Stimulated activated naive CD4-positive, alpha-beta T cell treated with Interleukin-2 at 50 U/mL for 16 hours (primary cell): ENCODE measurements at places on chromosomes 11 and 22.

DNA sequence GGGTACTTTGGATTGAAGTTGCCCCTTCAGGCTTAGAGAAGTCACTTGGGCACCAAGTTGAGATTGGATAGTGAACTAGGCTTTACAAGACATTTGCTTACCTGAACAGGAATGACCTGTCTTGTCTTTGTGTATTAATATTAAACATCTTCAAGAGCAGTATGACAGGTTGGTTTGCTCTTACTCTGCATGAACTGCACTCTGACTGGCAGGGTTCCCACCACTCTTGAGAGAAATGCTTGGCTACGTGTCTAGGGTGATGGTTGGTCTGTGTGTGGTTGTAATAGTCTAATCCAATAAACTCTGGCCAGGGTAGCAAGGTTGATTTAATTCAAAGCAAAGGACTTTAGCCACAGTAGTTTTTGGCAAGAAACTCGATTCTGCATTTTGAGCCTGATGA is 20.1 kb upstream of the SPTBN2 start:
- DNase-seq: no peak

- DNase-seq: no peak
Observed at GRCh38 chr22:32636884-32637283, 162.3 kb downstream of the FBXO7 start.

DNA sequence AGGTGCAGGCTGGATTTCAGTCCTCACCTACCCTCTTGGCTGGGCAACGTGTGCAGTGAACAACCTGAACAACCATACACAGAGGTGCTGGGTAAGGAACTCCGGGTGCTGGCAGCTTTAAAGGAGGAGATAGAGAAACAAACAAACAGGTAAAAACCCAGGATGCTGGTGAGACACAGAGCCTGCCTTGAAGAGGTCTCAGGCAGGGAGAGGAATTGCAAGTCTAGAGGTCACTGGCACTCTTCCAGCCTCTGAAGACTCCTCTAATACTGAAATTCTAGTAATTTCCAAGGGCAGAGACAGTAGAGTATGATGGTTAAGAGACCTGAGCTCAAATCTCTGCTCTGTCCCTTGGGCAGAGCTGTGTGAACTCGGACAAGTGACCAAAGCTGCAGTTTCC is 192.5 kb downstream of the CEP164 start:
- DNase-seq: no peak

- DNase-seq: no peak
Observed at GRCh38 chr11:47593934-47594855, at the start of gene C1QTNF4. Gene C1QTNF4 (minus strand): TSS chr11:47594411. CDS start chr11:47590810, 3,601 bp downstream.

- no peak for DNase-seq
Observed at GRCh38 chr22:46007848-46008261, 30.9 kb upstream of the WNT7B start.

DNA sequence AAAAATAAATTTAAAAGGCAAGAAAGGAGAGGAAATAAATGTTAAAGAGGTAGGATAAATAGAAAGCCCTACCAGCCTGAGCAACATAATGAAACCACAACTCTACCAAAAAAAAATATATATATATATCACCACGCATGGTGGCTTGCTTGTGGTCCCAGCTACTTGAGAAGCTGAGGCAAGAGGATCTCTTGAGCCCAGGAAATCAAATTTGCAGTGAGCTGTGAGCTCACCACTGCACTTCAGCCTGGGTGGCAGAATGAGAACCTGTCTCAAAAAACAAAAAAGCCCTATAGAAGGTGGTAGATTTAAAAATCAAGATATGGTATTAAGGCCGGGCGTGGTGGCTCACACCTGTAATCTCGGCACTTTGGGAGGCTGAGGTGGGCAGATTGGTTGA is 10.5 kb downstream of the NUCB2 start:
- no peak for DNase-seq

DNA sequence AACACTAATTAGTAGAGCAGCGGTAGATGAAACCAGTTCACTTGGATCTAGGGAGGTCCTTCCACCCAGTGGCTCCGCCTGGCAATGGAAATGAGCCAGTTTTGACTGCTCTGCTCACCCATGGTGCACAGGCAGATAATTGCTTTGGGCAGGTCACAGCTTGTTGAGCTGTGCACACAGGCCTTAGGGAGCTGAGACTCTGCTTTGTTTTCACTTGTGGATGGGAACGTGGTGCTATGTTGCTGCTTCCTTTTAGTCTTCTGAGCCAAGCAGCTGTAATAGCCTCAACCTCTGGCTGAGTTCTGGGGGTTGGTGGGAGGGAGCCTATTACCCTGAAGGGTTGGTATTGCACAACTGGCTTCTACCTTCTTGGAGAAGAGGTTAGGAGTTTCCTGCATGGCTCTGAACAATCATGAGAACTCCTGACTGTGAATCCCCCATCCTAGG is 262.3 kb upstream of the MTNR1B start:
- DNase-seq: no peak

DNA sequence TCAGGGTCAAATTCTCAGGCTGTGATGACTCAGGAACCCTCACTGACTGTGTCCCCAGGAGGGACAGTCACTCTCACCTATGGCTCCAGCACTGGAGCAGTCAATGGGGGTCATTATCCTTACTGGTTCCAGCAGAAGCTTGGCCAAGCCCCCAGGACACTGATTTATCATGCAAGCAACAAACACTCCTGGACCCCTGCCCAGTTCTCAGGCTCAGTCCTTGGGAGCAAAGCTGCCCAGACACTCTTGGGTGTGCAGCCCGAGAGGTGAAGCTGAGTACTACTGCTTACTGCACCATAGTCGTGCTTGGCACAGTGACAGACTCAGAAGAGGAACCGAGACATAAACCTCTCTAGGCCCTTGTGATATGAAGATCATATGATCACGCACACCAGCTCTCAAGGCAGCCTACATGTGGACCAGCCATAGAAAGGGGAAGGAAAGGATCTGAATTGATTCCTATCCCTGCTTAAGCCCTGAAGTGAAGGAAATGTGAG is 58.2 kb downstream of the ZNF280B start:
- no peak for DNase-seq

DNA sequence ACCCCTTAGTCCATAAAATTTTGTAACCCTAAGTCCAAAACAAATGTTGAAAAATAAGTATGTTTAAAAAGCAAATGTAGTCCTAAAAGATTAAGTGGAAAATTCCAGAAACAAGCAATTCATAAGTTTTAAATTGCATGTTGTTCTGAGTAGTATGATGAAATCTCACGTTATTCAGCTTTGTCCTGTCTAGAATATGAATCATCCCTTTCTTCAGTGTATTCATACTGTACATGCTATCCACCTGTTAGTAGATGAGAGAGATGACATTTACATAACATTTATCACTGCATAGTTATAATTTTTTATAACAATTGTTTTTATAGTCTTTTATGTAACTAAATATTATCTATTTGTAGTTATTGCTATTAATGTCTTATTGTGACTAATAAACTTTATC is 622.3 kb upstream of the CHORDC1 start:
- no peak for DNase-seq

GRCh38 chr11:1445741-1446445 is 40.7 kb downstream of the MOB2 start:
- DNase-seq: no peak

DNA sequence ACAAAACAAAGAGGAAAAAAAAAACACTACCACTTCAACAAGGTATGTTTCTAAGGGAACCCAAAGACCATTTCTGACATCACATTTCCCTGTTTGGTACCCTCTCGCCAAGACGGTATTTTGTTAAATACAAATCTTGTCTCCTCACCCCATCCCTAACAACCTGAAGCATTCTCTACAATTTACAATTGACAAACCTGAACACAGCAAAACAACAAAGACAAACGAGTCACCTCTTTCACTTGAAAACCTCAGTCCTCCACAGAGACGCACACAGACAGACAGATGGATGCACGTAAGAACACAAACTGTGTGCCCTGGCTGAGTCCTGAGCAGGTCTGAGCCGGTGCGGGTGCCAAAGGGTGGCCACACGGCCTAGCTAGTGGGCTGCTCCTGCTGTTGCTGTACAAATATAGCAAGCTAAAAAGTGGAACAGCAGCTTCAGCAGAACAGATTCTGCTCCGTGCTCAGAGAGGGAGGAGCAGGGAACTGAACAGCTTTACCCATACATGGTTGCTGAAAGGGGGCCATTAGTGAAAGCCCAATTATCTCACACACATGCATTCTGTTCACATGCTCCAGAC is 28.5 kb downstream of the CELF1 start:
- no peak for DNase-seq

GRCh38 chr11:118998822-118999221 is 884 bp downstream of the CENATAC start:
- DNase-seq: no peak
